ENCODE measurements at places on chromosomes 3 and 15.

GRCh38 chr15:80804970-80805495 lies 25.9 kb downstream of the CEMIP start:
- no peak for DNase-seq

DNA sequence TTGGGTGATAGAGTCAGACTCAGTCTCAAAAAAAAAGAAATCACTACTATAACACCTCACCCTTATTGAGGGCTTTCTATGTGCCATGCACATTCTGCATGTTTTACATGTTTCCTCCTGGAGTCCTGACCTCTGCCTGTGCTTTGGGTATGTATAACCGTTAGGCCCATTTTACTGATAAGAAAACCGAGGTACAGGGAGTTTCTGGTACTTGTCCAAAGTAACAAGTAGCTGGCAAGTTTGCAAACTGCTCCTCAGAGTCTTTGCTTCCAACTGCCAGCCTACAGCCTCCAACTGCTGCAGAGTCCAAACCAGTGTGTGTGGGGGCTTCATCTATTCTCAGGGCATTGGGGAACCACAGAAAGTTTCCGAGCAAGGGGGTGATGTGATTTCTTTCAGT lies 3.7 kb upstream of the GNAI2 start:
- no peak for DNase-seq

DNA sequence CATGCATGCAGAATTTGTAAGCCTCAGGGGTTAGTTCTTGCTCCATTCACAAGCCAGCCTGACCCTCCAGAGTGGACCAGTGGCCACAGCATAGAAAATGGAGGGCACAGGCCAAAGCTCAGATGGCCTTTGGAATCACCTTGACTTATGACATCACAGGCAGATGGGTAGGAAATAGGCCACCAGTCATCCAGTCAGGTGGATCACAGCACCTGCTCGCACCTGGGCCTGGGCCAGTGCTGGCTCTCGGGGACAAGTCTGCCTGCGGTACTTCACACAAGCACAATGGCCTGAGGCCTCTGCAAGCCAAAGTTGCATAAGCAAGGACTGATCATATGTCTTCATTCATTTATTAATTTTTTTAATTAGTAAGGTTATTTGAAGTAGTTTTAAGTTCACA lies 39.3 kb downstream of the PPCDC start:
- DNase-seq: peak; percentile 46

DNA sequence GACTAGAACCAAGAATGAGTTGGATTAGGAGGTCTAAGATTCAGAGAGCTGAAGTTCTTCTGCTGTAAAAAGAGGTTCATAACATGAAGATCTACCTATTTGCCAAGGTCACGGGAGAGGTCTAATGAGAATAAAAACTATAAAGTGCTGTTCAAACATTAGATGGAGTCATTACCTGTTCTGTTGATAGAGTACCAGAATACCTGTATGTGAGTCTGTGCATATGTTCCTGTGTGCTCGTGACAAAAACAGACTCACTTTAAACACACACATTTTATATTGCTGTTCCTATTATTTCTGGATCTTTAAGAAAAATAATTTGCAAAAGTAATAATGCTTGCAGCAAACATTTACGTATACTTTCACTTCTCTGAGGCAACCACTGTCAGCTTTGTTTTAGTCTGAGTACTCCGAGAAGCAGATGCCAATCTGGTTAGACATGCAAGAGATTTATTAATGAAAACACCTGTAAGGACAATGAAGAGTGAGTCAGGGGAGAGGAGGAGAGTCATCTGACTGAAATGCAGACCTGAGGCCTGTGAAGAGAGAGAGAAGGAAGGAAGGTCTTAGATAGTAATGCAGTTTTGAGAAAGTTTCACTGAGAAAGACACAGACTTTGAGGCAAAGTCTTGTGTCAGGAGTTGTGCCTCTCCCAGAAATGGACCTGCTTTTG lies 221.2 kb downstream of the SQOR start:
- DNase-seq: no peak

DNA sequence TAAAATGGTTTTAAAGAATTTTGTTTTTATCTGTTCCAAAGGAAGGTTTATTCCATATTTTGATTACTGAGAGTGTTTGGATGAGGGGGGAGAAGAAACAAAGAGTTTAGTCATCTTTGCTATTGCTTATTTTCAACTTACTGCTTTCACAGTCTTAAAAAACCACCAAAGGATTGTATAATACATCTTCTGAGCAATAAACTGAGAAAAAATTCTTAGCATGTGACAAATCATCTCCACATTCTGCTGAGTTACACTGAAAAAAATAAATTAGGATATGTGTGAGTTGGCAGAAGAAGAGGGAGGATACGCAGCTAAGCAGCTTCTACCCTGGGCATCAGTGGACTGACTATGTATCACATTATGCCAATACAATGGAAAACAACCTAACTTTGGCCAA lies 23.2 kb upstream of the ACTC1 start:
- no peak for DNase-seq

DNA sequence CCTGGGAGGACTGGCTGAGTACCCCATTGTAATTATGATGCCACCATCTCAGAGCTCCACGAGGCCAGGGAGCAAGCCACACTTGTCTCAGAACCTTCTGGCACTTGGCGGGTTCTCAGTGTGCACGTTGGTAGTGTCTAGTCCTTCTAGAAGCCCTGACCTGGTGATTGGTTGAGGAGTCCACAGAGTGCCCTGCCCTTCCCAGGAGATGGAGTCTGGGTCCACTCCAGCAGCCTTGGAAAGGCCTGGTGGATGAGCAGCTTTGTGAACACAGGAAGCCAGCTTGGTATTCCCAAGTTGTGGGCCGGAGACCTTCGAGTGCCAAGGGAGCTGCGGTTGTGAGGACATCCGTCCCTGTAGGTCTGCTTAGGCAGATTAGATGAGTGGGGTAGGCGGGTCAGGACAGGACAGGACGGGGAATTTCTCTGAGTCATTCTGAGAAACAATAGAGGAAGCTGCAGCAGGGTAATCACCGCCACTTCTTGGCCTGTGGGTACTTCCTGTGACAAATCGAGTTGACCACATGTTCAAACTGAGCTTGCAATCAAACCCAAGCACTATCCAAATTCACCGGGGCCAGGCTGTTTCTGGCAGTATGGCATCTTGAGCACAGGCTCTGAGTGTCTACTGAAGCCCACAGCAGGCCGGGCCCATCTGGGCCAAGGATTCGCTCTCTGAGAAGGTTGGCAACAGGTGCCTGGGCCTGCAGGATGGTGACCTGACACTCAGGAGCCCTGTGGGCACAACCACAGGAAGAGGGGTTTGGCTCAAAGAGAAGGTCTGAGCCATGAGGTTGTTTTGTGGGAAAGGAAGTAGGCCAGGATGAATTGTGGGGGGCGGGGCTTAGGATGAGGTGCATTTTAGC lies 71.5 kb upstream of the PLXNA1 start:
- DNase-seq: no peak

GRCh38 chr3:54519493-54519892 lies 397.1 kb downstream of the CACNA2D3 start:
- DNase-seq: no peak

GRCh38 chr3:112610121-112610520 lies 30.8 kb downstream of the CCDC80 start:
- no peak for DNase-seq

GRCh38 chr3:184780981-184781515 lies 30.9 kb upstream of the VPS8 start:
- DNase-seq: no peak

- DNase-seq: peak; percentile 86
These were observed 79.1 kb upstream of the MEF2A start for GRCh38 chr15:99486371-99487336.
